ENCODE measurements at places on chromosomes 6 and 20.

GRCh38 chr6:47246551-47246950, 63.2 kb downstream of the TNFRSF21 start:
- DNase-seq, result no peak

DNA sequence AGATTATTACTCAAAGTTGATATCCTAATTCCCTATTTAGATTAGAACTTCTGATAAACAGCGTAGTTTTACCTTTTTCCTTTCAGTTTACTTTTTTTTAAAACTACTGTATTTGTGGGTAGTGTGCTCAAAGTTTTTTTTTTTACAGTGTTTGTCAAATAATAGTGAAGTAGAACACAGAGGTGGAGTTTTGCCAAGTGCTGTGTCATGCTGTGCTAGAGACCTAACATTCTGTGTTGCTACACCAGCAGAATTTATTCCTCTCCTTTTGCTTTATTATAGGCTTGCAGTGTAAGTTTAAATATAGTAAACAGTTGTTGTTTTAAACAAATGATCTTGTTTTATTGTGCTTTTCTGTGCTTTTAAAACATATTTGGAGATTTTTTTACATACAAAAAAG, 125.4 kb downstream of the HIVEP1 start:
- peak; percentile 3 for DNase-seq

- no peak for DNase-seq
These were observed 1.6 kb upstream of the TNFRSF6B start for GRCh38 chr20:63694584-63695423.

- DNase-seq, result no peak
These were observed 174.9 kb upstream of the PRND start for GRCh38 chr20:4546786-4547185.

DNA sequence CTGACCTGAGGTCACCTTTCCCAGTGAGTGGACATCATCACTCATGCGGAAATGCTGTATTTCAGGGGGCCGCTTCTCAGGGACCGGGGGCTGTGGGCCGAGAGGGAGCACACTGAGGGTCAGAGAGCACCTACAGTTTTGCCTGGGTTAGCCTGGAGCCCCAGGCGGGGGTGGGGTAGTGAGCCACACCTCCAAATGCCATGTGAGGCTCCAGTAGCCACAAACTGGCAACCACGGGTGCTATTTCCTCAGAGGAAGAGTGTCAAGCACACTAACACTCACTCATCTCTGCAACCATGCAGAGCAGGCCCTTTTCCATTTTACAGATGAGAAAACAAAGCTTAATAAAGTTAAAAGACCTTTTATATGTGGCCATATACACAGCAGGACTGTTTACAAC, 4.7 kb downstream of the EHMT2 start:
- no peak for DNase-seq

GRCh38 chr6:792662-793061, 99.7 kb upstream of the EXOC2 start:
- no peak for DNase-seq

- no peak for DNase-seq
These were observed 53.3 kb downstream of the ISM1 start for GRCh38 chr20:13274275-13274861.
